ENCODE measurements at places on chromosomes 3 and 15. TPM values are rescaled to one million over a fixed set of nuclear protein-coding genes. Genes with fewer than 3 reads are reported as not detected.

Gene RNU5B-1
- 21.6 TPM for total RNA-seq

DNA sequence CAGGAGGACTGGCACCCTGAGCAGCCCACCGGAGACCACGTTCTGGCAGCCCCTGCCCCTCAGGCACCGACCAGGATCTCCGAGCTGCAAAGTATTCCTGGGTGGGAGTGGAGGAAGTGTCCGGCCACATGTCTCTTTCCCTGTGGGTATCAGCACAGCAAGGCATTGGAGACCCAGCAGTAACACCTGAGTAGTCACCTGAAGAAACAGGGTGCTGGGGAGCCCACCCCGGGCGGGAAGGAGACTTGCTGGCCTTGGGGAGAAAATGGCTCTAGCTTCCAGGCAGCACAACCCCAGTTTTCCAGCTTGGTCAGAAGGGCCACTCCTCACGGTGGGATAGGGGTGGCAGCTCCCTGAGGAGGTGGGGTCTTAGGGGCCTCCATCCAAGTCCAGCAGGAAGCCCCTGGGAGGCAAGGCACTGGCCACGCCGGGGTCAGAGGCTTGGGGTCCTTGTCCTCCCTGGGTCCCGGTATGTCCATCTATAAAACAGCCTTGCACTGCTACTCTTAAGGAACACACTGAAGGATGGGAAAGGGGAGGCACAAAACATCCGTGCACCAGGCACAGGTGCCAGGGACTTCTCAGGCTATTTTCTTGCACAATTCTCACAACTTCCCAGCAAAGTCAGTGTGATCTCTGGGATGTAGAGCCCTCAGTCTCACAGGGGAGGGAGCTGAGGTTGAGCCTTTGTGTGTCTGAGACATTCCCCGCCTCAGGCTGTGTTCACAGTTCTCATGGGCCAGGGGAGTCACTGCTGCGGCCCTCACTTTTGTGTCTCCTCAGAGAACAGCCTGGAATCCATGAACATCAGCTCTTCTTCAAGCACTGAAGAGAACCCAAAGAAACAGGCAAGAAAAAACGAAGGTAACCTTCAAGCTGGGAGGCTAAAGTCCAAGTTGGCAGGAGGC lies 11.9 kb downstream of the CFAP100 start:
- no peak overlapping the region for H3K4me3 ChIP-seq
- no peaks in the 10 kb centered on the region for H3K36me3 ChIP-seq
- H3K27me3 ChIP-seq, result peaks cover 4% of the 10 kb centered on the region
- no peak for DNase-seq
- no peaks in the 10 kb centered on the region for H3K4me1 ChIP-seq
- H3K27ac ChIP-seq, result no peak overlapping the region

GRCh38 chr3:14577897-14578296 lies 37.8 kb upstream of the GRIP2 start:
- no peaks in the 10 kb centered on the region for H3K36me3 ChIP-seq
- no peak overlapping the region for H3K4me3 ChIP-seq
- H3K4me1 ChIP-seq, result no peaks in the 10 kb centered on the region
- DNase-seq, result no peak

Gene BFSP2
- total RNA-seq, result not detected

GRCh38 chr15:87224404-87224803 lies 1032.1 kb downstream of the NTRK3 start:
- no peaks in the 10 kb centered on the region for H3K27me3 ChIP-seq
- no peaks in the 10 kb centered on the region for H3K36me3 ChIP-seq
- no peak for DNase-seq

GRCh38 chr3:45506084-45506483 lies 88.5 kb upstream of the LIMD1 start:
- no peaks in the 10 kb centered on the region for H3K36me3 ChIP-seq

Gene SLC30A4
- total RNA-seq, result 6.7 TPM

DNA sequence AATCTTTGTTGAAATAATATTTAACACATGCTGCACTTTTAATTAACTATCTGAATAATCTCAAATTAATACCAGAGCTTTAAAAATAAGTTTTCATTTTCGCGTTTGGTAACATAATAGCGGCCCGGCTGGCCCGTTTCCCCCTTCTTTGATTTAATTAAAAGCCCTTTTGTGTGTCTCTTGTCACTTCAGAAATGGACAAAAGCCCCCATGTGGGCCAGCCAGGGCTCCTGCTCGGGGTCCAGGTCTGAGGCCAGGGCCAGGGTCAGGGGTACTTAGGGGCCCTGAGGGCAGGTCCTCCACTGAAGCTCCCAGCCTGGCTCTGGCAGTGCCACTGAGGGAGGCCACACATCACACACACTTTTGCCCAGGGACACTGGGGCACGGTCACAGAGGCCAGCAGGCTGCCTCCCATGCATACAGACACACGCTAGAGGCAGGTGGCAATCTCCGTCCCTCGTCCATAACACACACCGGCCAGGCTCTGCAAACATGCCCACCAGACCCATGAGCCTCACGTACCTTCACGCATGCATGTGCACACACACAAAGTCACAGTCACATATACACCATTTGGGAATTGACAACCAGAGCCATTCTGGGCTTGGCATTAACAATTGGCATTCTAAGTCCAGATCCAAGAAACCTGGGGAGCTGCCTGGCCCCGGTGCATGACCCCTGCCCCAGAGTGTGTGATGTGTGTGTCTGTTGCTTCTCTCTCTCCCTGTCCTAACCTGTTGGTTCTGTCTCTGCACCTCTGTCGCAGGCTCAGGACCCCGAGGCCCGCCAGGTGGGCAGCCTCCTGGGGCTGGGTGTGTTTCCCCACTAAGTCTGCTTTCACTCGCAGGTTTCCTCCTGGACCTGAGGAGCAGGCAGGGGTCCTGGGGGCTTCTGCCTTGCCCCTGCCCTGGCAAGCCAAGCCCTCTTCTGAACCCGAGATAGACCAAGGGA lies 38.5 kb downstream of the DNAJB8 start:
- H3K27me3 ChIP-seq, result peaks cover 45% of the 10 kb centered on the region
- no peak overlapping the region for H3K4me3 ChIP-seq
- H3K27ac ChIP-seq, result no peak overlapping the region
- no peak for DNase-seq

Gene AMT
- 9.0 TPM for total RNA-seq

Gene CISH
- 71.6 TPM for total RNA-seq

- no peaks in the 10 kb centered on the region for H3K36me3 ChIP-seq
- no peak overlapping the region for H3K27ac ChIP-seq
- H3K4me3 ChIP-seq, result no peak overlapping the region
- H3K27me3 ChIP-seq, result no peaks in the 10 kb centered on the region
- no peak for DNase-seq
Measured at GRCh38 chr3:187281191-187281714, 10.3 kb downstream of the MASP1 start.

DNA sequence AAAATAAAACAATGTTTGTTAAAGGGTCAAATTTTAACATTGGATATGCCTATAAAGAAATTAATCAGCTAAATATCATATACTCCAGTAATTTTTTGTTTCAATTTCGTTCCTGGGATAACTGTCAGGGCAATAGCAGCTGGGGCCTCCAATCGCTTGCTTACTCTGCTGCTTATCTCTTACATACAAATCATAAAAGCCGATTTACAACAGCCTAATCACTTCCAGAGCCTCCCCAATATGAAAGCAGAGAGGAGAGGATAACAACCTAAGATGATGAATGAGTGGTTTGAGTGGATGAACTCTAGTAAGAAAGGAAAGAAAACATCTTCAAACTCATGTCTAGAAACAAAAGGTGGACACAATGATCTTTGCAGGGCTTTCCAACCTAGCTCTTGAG lies 80.7 kb upstream of the PSMD6 start:
- H3K27ac ChIP-seq, result no peak overlapping the region
- no peaks in the 10 kb centered on the region for H3K27me3 ChIP-seq
- no peaks in the 10 kb centered on the region for H3K4me1 ChIP-seq
- no peak for DNase-seq
- H3K36me3 ChIP-seq, result peaks cover 6% of the 10 kb centered on the region

GRCh38 chr3:4394048-4394447 lies 73.0 kb downstream of the SUMF1 start:
- no peak overlapping the region for H3K4me3 ChIP-seq

Measured in upper lobe of right lung (tissue), 1 donor.